ENCODE measurements at places on chromosomes 4 and X. TPM values are rescaled to one million over a fixed set of nuclear protein-coding genes. Genes with fewer than 3 reads are reported as not detected.

- DNase-seq = no peak
These were observed 28.6 kb downstream of the MAML3 start for GRCh38 chr4:140125374-140125773.

DNA sequence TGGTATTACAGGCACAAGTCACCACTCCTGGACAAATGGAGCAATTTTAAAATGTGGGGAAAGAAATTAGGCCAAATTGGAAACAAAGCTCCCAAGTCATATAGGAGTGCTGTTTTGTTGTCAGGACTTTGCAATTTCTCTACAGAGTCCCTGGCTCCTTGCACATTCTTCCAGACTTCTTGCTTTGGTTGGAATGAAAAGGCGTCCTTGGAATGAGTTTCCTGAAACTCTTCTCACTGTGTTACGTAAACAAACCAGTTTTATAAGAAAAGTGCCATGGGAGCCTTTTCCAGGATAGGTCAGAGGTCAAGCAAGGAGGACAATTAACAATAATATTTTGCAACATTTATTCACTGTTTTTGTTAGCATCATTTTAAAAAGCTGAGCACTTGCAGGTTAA lies 32.4 kb upstream of the KIT start:
- no peak for DNase-seq

DNA sequence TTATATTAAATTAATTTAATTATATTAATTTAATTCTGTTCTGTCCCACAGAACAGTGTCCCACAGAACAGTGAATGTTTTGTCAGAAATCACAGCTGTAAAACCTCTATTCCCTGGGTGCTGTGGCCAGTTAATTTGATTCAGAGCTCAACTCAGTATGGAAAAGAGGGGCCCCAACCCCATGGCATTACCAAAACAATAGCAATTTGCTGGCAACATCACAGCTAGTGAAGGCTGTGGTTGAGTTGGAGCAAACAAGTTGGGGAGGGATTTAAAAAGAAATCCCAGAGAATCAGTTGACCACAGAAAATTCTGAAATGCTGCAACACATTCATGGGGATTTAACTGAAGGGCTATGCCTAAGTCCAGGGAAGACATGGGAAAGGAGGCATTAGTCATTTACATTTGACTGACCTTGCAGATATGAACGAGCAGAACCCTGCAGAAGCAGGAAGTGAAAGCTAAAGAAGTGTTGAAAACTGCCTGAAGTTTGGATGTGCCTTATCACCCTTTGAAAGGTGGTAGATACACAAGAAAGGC lies 30.1 kb downstream of the PDHA2 start:
- no peak for DNase-seq

Gene NRK
- total RNA-seq = 0.08 TPM

DNA sequence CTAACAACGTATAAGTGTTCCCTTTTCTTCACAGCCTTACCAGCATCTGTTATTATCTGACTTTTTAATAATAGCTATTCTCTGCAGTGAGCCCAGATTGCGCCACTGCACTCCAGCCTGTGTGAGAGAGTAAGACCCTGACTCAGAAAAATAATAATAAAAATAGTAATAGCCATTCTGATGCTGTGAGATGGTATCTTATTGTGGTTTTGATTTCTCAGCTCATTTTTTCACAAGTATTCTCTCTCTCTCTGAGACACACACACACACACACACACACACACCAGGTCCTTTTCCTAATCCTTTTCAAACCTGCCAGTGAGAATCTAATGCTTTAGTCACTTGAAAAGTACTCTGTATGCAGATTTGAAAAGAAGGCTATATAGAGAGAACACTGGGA lies 89.8 kb downstream of the CHIC2 start:
- DNase-seq = no peak

GRCh38 chr4:181289198-181289597 lies 954.0 kb upstream of the TENM3 start:
- no peak for DNase-seq

- peak; percentile 68 for DNase-seq
These were observed 519.5 kb downstream of the BCOR start for GRCh38 chrX:39577985-39578869.

- DNase-seq = no peak
These were observed 44.0 kb downstream of the TMEM144 start for GRCh38 chr4:158254292-158254691.

DNA sequence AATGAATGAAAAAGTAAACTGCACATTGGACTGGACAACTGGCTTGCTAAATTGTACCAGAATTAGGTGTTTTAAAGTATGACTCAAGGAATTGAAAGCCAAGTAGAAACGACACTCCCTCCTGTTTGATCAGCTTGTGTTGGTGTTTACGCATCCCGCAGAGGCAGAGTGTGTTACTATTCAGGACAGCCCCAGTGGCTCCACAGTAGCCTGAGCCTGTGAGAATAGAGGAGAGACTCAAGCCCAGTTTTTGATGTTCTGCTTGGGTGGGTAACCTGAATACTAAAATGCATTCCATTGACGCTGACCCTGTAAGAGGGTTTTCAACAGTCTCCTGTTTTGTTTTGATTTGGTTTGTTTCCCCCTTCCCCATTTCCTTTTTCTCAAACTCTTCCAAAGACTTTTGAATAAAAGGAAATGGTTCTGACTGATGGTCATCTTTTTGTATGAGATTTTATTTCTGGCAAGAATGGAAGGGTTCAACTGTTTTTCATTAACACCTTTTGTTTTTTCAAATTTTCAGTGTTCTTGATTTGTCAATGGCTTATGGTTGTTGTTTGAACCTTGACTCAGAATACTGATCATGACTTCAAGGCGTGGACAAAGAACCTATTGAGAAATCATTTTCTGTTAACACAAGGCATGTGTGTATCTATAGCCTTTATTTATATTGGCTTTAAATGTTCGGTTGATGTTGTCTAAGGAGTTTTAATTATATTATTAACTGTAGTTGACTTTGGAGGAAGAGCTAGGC lies 10.2 kb downstream of the ADGRL3 start:
- no peak for DNase-seq

Measured in GM12878 (cell line).